GM10248 (cell line): ENCODE measurements at places on chromosomes 3 and 15.
A peak's percentile ranks its signal among the peaks of the same experiment; 100 is the strongest.

DNA sequence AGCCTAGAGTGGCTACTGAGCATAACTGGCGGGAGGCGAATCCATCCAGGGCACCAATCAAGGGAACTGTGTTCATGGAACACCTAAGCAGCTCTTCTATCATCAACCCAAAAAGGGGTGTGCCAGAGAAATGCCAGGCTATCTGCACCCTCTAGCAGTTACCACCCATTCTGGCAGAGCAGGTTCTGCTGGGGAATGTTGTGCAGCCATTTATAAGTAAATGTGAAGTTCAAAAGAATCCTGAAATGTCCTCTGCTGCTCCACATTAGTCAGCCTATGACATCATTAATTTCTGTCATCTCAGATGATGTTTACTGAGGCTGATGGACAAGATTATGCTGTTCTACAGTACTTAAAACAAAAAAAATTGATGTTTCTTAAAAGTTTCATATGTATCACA lies 7.7 kb downstream of the SKIC8 start:
- DNase-seq = no peak

DNA sequence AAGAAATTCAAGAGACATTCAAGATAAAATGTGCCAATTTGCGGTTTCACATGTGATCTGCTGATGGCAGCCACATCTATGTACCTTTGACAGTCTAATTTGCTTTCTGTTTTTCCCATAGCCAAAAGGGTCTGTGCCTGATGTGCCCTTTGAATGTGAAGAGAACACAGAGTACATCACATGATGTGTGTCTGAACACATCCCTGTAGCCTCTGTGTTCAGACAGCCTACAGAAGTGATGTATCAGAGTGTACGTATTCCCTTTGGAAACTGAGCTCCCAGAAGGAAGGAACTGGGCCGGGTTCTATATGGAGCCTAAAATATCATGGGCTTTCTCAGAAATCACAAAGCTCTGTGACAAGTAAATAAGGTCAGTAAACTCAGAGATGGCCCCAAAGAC lies 52.4 kb downstream of the BOC start:
- no peak for DNase-seq

- DNase-seq = no peak
These were observed 96.6 kb upstream of the FLNB start for GRCh38 chr3:57911593-57911992.

- DNase-seq = peak; percentile 19
These were observed 40.2 kb upstream of the UBE2E2 start for GRCh38 chr3:23162934-23163333.

- DNase-seq = no peak
These were observed 88.9 kb downstream of the SUCNR1 start for GRCh38 chr3:151962352-151962751.

DNA sequence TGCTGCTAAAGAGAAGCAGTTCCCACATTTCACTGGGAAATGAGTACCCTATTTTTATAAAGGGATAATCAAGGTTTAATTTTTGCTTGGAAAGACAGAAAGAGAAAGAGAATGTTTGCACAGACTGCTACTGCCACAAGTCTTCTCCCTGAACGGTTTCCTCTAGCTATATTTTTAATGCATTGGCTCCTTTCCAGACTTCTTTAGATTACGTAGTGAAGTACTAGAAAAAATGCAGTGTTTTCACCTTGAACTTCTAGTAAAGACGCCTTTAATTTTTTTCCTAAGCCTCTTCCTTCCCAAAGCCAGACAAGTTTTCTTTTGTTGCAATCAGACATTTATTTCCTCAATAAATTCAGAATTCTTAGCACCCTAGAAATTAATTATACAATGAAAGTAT lies 248.3 kb upstream of the CCDC54 start:
- DNase-seq = no peak

DNA sequence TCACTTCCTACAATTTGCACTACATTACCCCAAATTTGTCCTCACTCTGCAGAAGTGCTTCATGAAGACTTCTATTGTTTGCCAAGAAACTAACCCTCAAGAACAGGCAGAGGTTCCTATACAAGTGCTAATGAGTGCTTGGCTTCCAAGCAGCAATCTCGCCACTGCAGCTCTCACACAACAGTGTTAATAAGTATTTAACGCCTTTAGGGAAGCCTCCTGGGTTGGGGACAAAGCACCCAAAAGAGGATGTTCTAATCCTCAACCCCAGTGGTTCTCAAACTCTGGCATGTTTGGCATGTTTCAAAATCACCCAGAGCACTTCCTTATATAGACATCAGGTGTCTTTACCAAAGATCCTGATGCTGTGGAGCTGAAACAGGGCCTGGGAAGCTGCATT lies 64.6 kb downstream of the ZIC4 start:
- DNase-seq = no peak

DNA sequence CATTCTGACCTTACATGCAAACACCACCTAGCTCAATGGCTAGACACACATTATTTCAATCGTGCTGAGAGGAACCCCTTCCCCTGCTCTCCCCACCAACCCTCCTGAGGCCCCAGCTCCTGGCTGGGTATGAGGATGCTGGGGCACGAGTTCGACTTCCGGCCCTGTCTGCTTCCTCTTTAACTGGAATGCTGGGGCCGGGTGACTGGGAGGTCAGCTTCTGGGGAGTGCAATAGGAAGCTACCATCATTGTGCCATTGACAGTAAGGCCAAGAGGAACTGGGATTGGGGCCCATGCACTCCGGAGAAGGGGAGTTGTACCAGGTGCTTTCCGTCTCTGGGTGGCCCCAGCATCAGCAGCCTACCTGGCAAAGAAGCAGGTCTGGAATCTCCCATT lies 15.6 kb upstream of the TLE3 start:
- DNase-seq = no peak
